Activated gamma-delta T cell treated with Interleukin-2 at 50 U/mL for 16 hours (primary cell): ENCODE measurements at places on chromosomes 2 and 18.

GRCh38 chr18:24561369-24561965 is 101.0 kb downstream of the HRH4 start:
- DNase-seq = no peak

- no peak for DNase-seq
Measured at GRCh38 chr18:48920408-48921038, 30.2 kb downstream of the SMAD7 start.

- no peak for DNase-seq
Measured at GRCh38 chr2:203898657-203899056, 31.1 kb downstream of the CTLA4 start.

- DNase-seq = no peak
Measured at GRCh38 chr2:170468557-170468956, 246.6 kb upstream of the SP5 start.

- DNase-seq = no peak
Measured at GRCh38 chr2:178066890-178067669, 5.5 kb downstream of the PDE11A start.

DNA sequence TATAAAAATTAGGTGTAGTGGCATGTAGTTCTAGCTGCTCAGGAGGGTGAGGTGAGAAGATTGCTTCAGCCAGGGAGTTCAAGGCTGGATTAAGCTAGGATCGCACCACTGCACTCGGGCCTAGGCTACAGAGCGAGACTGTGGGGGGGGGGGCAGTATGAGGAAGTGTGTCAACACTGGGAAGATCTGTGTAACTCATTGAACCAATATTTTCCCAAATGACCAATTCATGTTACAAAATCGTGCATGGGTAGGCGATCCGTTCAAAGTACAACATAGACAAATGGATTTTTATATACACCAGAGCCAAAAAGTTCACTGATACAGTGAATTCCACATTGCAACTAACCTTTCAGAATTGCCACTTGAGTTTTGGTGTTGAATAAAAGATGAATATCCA is 8.1 kb downstream of the SMAD4 start:
- DNase-seq = no peak

- DNase-seq = no peak
Measured at GRCh38 chr2:216426166-216426777, 14.0 kb downstream of the SMARCAL1 start.

DNA sequence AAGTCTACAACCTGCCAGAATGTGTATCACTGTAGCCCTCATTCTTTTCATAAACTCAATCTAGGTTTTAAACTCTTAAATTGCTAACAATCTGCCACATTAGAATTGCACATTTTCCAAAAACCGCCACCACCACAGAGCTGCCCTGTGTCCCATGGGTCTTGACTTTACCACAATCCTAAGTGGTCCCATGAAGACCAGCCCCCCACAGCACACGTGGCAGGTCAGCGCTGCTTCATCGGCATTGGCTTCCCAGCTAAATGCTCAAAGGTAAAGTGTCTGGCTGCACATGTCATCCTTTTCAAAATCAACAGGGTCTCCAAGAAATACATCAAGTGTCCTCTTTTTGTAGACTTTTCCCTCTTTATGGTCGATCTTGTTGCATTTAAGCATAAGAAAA is 2.4 kb downstream of the TBC1D8 start:
- DNase-seq = no peak

GRCh38 chr2:112725545-112726457 is 5.0 kb downstream of the NT5DC4 start:
- no peak for DNase-seq
